ENCODE measurements at places on chromosomes 16 and 17.
A peak's percentile ranks its signal among the peaks of the same experiment; 100 is the strongest.

DNA sequence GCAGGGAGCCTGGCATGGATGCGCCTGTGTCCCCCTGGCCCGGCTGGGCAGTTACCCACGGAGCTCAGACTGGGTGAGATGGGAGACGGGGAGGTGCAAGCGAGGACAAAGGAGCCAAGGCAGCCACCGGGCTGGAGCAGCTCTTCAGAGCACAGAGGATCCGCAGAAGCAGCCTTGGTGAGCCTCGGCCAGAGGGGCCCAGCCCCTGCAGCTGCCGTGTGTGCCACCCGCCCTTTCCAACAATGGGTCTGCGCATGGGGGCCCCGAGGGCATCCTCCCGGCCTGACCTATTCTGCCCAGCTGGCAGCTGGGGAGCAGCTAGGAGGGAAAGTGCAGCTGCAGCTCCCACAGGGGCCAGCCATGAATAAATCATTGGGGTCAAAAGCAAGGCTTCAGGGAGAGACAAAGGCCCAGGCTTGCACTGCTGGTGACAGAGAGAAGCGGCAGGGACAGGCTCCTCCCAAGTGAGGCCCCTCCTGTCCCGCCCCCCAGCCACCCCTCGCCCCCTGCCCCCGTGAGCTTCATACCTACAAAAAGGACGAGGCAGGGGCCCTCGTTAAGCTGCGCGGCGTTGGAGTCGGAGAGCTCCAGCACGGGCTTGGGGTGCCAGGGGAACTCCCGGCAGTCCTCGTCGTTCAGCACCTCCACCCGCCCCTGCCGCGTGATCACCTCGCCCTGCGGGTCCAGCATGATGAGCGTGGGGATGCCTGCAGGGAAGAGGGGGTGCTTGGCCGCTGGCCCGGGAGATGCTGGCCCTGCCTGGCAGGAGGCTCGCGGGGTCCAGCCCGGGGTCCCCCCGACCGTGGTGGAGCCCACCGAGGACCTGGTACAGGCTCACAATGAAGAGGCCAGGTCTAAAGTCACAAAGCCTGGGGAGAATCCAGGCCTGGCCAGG lies 22.6 kb downstream of the MRM3 start:
- DNase-seq: no peak

DNA sequence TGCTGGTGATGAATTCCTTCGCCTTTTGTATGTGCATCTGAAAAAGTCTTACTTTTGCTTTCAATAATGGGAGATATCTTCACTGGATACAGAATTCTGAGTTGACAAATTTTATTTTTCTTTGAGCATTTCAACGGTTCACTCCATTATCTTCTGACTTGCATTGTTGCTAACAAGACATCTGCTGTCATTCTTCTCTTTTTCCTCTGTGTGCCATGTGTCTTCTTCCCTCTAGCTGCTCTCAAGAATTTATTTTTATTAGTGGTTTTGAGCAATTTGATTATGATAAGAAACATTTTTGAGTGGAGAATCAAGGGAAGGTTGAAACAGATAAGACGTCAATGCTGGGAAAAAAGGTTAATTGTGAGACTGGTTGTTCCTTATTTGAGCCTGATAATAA lies 471.8 kb downstream of the CDH13 start:
- no peak for DNase-seq

- no peak for DNase-seq
Measured at GRCh38 chr17:29125651-29126050, 54.5 kb downstream of the MYO18A start.

DNA sequence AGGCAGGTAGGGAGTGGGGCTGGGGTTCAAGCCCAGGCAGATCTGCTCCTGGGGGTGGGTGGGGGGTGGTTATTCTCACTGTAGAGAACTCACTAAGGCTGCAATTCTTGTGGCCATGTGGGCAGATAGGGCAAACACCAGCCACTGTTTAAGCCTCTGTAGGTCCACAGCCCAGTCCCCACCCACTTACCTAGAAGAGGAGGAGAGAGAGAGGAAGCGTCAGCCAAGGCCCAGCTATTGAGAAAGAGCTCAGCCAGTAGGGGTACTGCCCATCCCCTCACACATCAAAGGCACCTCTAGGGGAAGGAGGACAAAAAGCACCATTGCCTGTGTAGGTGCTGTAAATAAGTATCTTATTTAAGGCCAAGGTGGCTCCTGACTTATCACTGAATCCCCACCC lies 12.9 kb downstream of the KRT16 start:
- DNase-seq: no peak

- DNase-seq: peak; percentile 83
Measured at GRCh38 chr17:30378241-30378824, 394 bp upstream of the CPD start.

- peak; percentile 75 for DNase-seq
Measured at GRCh38 chr16:87006789-87007745, 310.1 kb downstream of the C16orf95 start.

- no peak for DNase-seq
Measured at GRCh38 chr17:16482253-16482652, 9.7 kb downstream of the LRRC75A start.
